ENCODE measurements at places on chromosomes 7 and 10.

DNA sequence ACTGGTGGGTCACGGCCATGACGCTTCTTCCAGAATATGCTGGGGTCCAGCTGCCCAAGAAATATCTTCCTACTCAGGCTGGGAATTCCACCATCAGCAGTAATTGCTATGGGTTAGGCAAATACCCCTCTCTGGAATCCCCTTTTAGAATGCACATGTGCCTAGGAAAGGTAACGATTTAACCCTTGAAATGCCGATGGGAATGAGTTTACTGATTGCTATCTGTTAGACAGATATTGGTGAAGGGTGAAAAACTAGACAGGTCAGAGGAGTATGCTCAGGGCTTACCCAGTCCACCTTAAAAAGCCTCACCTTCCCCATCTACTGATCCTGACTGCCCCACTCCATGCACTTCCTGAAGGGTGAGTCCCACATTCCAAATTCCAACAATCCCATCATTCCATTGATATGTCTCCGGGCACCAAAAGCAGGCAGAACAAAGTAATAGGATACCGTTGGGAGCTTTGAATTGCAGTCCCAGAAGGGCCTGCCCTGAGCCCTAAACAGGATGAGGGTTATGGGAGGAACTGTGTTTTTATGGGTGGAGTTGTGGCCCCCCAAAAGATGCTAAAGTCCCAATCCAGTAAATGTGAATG lies 59.3 kb downstream of the DLG5 start:
- DNase-seq: no peak

DNA sequence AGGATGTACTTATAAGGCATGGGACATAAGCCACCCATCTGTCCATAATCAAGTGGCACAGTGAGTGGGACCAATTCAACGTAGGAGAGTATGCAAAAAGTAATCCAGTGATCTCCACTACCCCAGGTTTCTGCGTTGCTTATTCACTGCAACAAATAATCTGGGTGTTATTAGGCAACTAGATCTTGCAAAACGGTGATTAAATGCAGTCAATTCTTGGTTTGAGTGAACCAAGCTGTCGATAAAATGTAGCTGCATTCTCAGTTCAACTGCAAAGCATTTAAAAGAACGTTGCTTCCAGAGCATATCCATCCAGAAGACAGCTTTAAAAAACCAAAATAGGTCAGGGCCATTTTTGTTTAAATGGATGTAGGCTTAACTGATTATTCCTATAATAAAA lies 5.0 kb downstream of the LSMEM1 start:
- DNase-seq: no peak

DNA sequence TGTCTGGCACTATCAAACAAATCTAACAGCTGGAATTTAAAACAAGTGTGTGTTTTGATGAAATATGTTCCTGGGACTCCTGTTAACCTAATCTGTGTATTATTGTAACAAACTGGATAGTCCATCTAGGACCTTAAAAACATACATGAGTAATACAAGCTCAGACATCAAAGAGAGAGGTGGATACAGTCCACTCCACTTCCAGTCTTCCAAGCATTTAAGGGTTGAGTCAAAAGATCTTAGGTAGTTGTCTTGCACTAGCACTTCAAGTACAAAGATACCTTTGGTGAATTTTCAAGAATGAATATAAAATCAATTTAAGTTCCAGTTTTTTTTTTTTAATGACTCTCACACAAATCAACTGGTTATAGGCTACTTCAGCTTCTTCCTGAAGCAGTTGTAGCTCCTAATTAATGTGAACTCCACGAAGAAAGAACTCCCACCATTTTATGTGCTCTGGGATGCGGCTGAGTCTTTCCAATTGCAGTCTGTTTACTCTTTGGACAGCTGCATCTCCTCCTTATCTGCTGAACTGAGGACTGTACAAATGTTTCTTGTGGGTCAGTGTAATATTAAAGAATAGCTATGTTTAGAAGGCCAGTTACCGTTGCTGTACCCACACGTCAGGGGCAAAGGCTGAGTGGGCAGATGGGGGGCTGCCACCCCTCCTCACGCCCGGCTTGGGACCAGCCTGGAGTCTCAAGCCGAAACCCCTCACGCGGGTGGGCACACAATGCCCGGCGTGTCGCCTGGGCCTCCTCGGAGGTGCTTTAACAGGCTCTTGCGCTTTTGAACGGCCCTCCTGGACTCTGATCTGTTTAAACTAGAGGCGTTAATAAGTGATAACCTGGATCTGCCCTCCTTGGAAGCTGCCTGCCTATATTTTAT lies 2.9 kb upstream of the IGF2BP3 start:
- DNase-seq: no peak

GRCh38 chr10:75399461-75400162 lies 2.0 kb downstream of the ZNF503 start:
- peak; percentile 43 for DNase-seq

DNA sequence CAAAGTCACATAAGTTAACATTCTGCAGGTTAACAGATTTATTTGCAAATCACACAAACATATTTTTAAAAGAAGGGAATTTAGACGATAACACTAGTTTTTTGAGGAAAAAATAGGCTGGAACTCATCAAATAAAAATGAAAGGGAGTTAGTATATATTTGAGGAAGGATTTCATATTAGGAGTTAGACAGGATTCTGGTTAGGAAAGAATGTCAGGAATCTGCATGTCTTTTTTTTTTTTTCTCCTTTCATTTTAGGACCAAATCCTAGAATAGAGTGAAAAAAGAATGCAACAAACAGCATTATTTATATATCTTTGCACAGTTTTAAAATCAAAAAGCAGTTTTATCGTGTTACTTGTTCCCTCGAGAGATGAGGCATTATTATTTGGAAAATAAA lies 8.9 kb upstream of the TRDMT1 start:
- no peak for DNase-seq

DNA sequence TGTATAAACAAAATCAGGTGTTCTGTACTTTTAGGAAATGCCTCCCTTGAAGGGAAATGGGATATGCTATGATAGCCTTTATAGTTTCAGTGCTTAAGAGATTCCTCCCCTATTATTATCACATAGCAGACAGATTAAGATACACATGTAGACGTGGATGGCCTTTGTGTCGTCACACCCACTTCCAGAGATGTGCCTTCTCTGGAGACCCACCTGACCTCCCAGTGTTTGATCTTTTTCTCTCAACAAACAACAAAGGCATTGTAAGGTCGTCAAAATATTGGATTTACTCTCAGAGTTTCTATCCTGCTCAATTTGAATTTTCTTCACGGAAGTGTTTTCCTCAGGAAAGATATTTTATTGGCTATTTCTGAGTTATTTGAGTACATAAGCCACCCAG lies 25.7 kb upstream of the C1GALT1 start:
- DNase-seq: peak; percentile 4

GRCh38 chr7:95919556-95919955 lies 147.2 kb downstream of the DYNC1I1 start:
- DNase-seq: no peak

DNA sequence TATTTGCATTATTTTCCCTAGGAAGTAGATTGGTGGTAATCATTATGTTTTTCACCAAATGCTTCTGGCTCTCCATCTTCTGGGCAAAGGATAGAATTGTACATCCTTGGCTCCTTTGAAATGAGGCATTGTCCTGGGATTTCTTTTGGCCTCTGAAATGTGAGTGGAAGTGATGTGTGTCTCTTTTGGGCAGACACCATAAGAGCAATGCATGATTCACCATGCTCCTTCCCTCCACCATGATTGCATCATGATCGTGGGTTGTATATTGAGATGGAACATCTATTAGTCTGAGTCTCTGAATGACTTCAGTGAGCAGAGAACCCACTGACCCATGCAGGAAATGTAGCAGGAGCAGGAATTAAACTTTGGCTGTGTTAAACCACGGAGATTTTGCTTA lies 49.2 kb downstream of the ADRA2A start:
- no peak for DNase-seq

DNA sequence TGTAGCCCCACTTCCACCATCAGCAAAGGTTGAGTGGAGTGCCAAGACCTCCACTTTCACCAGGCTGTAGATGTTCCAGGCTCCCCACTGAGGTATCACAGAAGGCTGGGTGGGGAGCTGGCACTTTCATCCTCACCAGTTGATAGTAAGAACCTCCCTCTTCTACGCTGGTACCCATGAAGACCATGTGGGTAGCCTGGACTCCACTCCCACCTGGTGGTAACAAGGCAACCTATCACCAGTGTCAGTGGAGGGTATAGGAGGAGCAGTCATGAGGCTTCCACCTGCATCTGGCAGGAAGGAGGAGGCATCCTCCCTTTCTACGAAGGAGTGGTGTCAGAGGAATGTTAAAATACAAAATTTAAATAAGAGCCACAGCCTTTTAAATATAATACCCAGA lies 4.4 kb downstream of the SMIM30 start:
- no peak for DNase-seq

All from CD4-positive, CD25-positive, alpha-beta regulatory T cell (primary cell).